Stimulated activated CD4-positive, alpha-beta T cell treated with anti-CD3 and anti-CD28 coated beads, Interleukin-4, amount 100 ng/mL, for 1 hour (primary cell): ENCODE measurements at places on chromosomes 5 and 9.

GRCh38 chr5:112390327-112390726 is 28.8 kb downstream of the EPB41L4A start:
- no peak for DNase-seq

DNA sequence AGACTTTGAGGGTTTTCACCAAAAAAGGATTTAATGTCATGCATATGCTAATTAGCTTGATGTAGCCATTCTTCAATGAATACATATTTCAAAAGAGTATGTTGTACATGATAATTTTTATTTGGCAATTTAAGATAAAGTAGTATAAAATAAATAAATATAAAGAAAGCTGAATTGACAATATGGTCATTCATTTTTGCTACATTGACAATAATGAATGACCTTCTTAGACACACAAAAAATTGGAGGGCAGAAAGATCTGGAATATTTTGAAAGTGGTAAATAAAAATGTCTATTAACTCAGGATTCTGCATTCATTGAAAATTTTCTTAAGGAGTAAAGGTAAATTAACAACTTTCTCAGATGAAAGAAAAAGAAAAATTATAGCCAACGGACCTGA is 324.8 kb upstream of the FTMT start:
- DNase-seq = no peak

- DNase-seq = no peak
These were observed 82.0 kb upstream of the FSTL4 start for GRCh38 chr5:133694181-133694831.

DNA sequence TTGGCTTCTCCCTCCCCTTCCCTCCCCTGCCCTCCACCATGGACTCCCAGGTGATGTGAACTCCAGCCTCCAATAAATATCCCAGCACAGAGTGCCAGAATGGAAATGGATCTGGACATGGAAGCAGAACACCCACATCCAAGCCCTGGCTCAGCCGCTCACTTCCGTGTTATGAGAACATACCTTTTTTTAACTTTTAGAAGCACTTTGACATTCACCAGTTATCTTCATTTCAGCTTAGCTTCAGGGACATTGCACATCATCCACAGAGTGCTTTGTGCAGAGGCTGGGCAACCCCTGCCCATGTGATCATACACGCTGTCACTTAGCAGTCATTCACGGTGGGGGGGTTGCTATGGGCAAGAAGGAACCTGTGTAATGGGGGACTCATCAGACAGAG is 9.1 kb downstream of the AFAP1L1 start:
- no peak for DNase-seq

GRCh38 chr9:101419863-101420262 is 15.7 kb downstream of the ALDOB start:
- no peak for DNase-seq

DNA sequence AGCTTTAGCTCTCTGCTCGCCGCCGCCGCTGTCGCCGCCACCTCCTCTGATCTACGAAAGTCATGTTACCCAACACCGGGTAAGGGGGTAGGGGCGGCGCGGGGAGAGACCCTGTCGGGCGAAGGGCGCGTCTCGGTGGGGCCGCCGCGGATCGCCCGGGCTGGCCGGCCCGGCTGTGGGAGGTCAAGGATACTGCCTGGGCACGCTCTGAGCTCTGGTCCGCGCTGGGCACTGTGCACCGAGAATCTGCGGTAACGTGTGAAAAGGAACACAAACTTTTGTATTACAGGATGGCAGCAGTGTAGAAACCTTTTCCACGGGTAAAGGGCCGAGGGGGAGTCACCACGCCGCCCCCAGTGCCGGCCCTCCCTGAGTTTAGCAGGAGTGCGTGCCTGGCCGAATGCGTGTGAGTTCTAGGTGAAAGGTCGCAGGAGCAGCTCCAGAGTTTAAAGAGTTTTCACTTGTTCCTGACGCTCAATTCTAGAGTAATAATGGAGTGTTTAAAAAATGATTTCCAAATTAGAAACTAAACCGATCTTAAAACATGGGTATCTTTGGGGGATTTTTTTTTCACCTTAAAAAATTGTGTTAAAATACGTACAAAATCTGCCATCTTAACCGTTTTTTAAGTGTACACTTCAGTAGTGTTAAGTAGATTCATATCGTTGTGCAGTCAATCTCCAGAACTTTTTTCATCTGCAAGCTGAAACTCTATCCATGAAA is at the start of gene HSDL2:
TSS of gene HSDL2 (plus strand) at position 7 of the 723 bp plus-strand sequence. CDS start at position 63, 56 bp downstream.
- DNase-seq = no peak

DNA sequence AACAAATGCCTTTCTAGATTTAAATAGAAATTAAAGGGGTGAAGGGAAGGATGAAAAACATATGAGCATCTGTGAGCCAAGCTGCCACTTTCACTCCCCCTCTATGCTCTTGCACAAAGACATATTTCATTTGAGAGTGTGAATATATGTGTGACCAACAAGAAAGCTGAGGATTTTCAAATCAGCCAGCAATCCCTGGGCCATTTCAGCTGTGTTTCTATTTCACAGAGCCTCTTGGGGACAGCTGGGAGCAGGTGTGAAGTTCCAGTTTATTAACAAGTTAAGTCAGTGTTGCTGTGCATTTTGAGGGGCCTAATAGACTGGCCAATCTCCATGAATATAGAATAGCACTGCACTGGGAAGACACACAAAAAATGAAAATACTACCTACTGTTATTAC is 248.7 kb upstream of the RGMB start:
- DNase-seq = no peak
